ENCODE measurements at places on chromosomes 16 and 17. TPM values are rescaled to one million over a fixed set of nuclear protein-coding genes. Genes with fewer than 3 reads are reported as not detected.

- no peaks in the 10 kb centered on the region for H3K4me1 ChIP-seq
- no peaks in the 10 kb centered on the region for H3K36me3 ChIP-seq
- no peak overlapping the region for H3K4me3 ChIP-seq
- no peaks in the 10 kb centered on the region for H3K27me3 ChIP-seq
- no peak for DNase-seq
- no peak overlapping the region for H3K27ac ChIP-seq
Measured at GRCh38 chr17:19753661-19754463, 5.8 kb upstream of the ALDH3A1 start.

DNA sequence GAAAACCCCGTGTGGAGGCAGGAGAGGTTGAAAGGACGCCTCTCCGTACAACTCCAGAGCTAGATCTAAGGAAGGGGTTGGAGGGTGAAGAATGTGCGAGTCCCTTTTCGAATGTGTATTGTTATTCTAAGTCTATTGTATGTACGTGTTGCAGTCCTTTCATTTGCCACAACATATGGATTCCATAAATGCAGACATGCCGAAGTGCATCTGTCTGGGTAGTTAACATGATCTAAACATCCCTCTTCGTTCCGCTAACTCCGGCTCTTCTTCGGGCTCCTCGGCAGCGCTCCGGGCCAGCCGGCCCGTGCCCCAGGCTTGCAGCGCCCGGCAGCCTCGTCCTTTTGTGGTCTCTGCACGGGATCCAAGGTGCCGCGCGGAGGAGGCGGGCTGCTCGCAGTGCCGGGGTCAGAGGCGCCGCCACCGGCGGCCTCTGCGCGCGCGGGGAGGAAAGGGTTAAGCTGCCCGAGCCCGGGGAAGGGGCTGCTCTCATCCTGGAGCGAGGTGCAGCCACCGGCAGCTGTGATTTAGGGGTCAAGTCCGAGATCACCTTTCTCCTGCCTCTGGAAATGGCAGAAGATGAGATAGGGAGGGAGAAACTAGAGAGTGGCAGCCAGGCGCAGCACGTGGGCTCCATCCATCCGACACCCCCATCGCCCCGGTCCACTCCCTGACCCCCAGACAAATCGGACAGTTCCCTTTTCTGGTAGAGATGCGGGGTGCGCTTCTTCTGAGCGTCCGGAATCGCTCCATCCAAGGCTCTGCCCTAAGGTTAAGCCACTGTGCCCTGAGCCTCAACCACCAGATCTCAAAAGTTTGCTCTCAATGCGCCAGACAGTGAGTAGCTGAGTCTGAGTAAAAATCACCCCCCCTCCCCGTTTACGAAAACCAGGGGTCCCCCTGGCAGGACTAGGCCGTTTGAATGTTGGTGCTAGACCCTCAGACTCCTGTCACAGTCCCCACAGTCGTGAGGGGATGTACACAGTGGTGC lies 15.1 kb upstream of the ZFHX3 start:
- H3K27ac ChIP-seq, result no peak overlapping the region
- H3K27me3 ChIP-seq, result peaks cover 87% of the 10 kb centered on the region
- DNase-seq, result no peak
- no peak overlapping the region for H3K4me3 ChIP-seq
- H3K36me3 ChIP-seq, result no peaks in the 10 kb centered on the region
- peaks cover 47% of the 10 kb centered on the region for H3K4me1 ChIP-seq

DNA sequence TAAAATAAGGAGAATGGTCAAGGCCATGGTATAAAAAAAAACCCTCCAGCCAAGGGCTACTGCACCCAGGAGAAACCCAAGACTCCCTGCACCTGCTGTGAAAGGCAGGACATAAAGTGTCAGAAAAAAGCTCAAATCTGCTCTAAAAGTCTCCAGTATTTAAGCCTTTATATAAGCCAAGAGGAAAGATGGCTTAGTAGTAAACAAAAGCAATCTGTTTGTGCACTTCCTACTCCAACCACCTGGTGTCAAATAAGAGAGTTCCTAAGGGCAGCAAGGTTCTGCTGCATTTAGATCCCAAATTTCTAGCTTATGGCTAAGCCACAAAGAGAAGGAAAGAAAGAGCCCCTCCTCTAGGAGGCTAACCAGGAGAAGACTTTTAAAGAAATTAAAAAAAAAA lies 20.6 kb downstream of the ACSM1 start:
- H3K4me3 ChIP-seq, result peak overlapping the region; percentile 18
- H3K4me1 ChIP-seq, result peaks cover 25% of the 10 kb centered on the region
- DNase-seq, result no peak
- H3K27ac ChIP-seq, result no peak overlapping the region
- H3K36me3 ChIP-seq, result no peaks in the 10 kb centered on the region

GRCh38 chr17:35214192-35214591 lies 20.0 kb upstream of the SLC35G3 start:
- no peaks in the 10 kb centered on the region for H3K4me1 ChIP-seq
- no peak overlapping the region for H3K27ac ChIP-seq
- H3K36me3 ChIP-seq, result no peaks in the 10 kb centered on the region
- DNase-seq, result no peak

DNA sequence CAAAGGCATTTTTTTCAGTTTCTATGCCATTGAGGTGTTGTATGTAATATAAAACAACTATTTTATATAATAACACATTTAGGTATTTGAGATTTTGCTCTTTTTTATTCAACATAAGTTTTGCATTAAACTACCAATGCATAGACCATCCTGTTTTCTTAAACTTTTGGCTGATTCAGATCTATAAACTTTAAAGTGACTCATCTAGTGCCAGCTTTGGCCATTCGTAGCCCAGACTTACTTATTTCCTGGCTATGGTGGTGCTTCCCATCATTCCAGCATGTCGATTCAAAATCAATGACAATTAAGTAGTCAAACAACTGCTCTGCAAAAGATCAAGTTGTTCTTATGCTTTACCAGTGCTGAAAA lies 3.1 kb downstream of the ERI2 start:
- no peak for DNase-seq
- no peak overlapping the region for H3K27ac ChIP-seq
- H3K4me1 ChIP-seq, result no peaks in the 10 kb centered on the region
- H3K36me3 ChIP-seq, result no peaks in the 10 kb centered on the region

DNA sequence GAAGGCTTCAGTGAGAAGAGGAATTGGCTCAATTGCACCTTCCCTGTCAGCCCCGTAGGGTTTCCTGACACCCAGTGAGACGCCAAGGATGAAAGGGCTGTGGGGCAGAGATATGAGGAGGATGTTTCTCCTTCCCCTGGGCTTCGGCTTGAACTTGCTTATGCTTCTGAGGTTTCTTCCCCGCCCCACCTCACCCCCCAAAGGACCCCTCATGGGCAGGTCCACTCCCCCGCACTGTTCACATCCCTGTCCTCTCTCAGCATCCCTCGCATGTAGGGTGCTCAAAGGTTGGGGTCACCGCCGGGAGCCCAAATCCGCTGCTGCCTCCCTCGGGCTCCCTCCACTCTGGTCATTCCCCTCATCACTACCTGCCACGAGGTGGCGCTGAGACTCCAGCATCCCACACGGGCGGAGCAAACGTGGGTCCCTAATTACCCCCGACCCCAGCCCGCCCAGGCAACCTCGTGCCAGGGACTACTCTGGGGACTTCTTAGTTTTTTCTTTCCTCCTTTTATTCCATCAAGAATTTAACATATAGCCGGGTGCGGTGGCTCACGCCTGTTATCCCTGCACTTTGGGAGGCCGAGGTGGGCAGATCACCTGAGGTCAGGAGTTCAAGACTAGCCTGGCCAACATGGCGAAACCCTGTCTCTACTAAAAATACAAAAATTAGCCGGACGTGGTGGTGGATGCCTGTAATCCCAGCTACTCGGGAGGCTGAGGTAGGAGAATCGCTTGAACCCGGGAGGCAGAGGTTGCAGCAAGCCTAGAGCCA lies 3.3 kb upstream of the TRARG1 start:
- peak; percentile 93 for DNase-seq
- H3K4me3 ChIP-seq, result no peak overlapping the region

DNAH3 gene
- 0.71 TPM for total RNA-seq

DNA sequence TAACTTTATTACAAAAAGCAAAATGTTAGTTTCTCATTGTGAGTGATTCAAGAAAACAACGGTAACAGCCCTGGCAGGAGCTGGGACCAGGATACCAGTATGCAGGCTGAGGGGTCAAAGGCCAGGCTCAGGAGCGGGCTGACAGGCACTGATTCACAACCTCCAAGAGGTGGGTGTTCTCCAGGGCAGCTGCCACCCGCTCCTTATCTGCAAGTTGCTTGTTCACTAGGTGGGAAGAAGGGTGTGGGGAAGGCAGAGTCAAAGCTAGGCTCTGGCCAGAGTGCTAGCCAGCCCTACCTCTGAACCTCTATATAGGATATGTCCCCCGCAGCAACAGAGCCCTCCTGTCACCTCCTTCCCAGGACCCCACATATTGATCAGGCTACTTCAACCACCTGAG lies 2.1 kb downstream of the CIAO2B start:
- H3K27me3 ChIP-seq, result peaks cover 11% of the 10 kb centered on the region
- DNase-seq, result no peak
- peaks cover 11% of the 10 kb centered on the region for H3K4me1 ChIP-seq
- no peaks in the 10 kb centered on the region for H3K36me3 ChIP-seq
- no peak overlapping the region for H3K27ac ChIP-seq

DNA sequence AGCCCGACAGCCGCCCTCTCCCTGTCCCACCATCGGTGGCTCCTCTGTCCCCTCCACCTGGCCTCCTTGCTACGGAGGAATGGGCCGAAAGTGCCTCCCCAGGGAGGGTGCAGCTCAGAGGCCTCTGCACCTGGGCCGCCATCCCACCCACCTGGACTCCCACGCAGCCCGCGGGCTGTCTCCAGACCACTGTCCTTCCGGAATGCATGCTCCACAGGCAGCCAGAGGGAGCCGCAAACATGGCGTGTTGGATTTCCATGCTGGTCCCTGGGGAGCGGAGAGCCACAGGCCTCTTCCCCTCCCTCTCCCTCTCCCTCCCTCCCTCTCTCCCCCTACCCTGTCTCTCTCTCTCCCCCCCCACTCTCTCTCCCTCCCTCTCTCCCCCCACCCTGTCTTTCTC lies 3.0 kb downstream of the SSTR5 start:
- no peak overlapping the region for H3K27ac ChIP-seq
- H3K4me1 ChIP-seq, result peaks cover 7% of the 10 kb centered on the region
- no peak overlapping the region for H3K4me3 ChIP-seq
- no peak for DNase-seq
- H3K36me3 ChIP-seq, result no peaks in the 10 kb centered on the region

- H3K36me3 ChIP-seq, result no peaks in the 10 kb centered on the region
- no peaks in the 10 kb centered on the region for H3K27me3 ChIP-seq
- no peak overlapping the region for H3K4me3 ChIP-seq
- no peak overlapping the region for H3K27ac ChIP-seq
- DNase-seq, result no peak
Measured at GRCh38 chr17:9123594-9124553, 102.6 kb downstream of the NTN1 start.

- H3K36me3 ChIP-seq, result no peaks in the 10 kb centered on the region
- no peak for DNase-seq
- no peaks in the 10 kb centered on the region for H3K27me3 ChIP-seq
- peak overlapping the region; percentile 94 for H3K4me3 ChIP-seq
- H3K27ac ChIP-seq, result peak overlapping the region; percentile 87
Measured at GRCh38 chr16:67893743-67894399, 817 bp downstream of the PSKH1 start.

DNA sequence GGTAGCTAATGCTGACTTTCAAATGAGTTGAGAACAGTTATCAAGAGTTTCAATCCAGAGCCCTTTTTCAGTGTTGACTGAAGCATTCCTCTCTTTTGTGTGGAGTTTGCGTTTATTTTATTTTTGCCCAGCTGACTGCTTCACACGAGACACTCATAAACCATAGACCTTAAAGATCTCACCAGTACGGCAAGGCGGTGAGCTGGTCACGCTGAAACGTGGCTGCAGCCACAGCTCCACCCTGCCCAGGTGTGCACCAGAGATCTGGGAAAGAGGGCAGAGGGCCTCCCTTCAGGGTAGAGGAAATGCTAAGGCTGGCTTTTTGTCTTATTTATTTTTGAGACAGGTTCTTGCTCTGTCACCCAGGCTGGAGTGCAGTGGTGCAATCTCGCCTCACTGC lies 112.2 kb downstream of the AATF start:
- H3K27ac ChIP-seq, result no peak overlapping the region
- no peak for DNase-seq
- H3K36me3 ChIP-seq, result no peaks in the 10 kb centered on the region

KREMEN2 gene
- total RNA-seq, result 6.6 TPM

TSPOAP1 gene
- total RNA-seq, result 9.2 TPM

GRCh38 chr16:86510465-86511261 lies at the start of gene FOXF1:
Gene FOXF1, plus strand, starts transcription at chr16:86510527. Its CDS starts 43 bp downstream, at chr16:86510570.
- H3K4me3 ChIP-seq, result peak within 1 kb of the TSS; percentile 20
- H3K36me3 ChIP-seq, result no peaks in the 10 kb centered on the region
- no peak for DNase-seq
- peaks cover 3% of the 10 kb centered on the region for H3K4me1 ChIP-seq
- no peak within 1 kb of the TSS for H3K27ac ChIP-seq

KIF19 gene
- 0.36 TPM for total RNA-seq

TP53TG3D gene
- not detected for total RNA-seq

DNA sequence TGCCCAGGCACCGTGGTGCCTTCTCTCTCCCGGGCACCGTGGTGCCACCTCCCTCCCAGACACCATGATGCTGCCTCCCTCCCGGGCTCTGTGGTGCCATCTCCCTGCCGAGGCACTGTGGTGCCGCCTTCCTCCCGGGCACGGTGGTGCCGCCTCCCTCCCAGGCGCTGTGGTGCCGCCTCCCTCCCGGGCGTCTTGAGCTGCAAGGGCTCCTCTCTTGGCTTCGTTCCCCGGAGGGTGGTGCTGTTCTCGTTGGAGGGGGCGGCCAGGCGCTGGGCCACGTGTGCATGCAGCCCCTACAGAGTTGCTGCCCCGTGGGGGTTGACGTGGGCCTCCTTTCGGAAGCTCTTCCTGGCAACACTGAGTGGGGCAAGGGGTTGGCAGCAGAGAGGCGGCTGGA lies 8.2 kb downstream of the CENPX start:
- H3K4me1 ChIP-seq, result no peaks in the 10 kb centered on the region
- no peak overlapping the region for H3K27ac ChIP-seq
- H3K4me3 ChIP-seq, result no peak overlapping the region
- no peaks in the 10 kb centered on the region for H3K36me3 ChIP-seq
- no peaks in the 10 kb centered on the region for H3K27me3 ChIP-seq

- H3K36me3 ChIP-seq, result no peaks in the 10 kb centered on the region
- no peak overlapping the region for H3K27ac ChIP-seq
- no peaks in the 10 kb centered on the region for H3K27me3 ChIP-seq
- DNase-seq, result no peak
- H3K4me1 ChIP-seq, result no peaks in the 10 kb centered on the region
Measured at GRCh38 chr17:3594051-3594800, 15.0 kb downstream of the TRPV1 start.

WSCD1 gene
- total RNA-seq, result 47.4 TPM

DNA sequence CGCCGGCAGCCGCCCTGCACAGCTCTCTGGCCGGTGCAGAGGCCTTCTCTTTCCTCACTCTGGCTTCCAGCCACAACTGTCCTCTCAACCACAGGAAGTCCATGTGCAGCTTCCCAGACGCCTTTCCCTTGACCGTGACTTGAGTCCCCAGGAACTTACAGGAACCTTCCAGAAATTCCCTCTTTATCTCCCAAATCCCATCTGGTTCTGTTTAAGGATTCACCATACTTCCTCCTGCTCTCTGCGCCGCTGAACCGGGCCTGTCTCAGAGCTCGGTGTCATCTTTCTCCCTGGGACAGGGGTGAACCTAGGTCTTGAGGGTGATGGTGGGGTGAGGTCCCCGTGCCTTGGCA lies 65.2 kb upstream of the ZNF469 start:
- DNase-seq, result no peak
- H3K27ac ChIP-seq, result no peak overlapping the region
- H3K27me3 ChIP-seq, result no peaks in the 10 kb centered on the region
- H3K36me3 ChIP-seq, result no peaks in the 10 kb centered on the region
- no peaks in the 10 kb centered on the region for H3K4me1 ChIP-seq

DNAAF8 gene
- total RNA-seq, result 0.17 TPM

Measured in H1 (cell line).